ENCODE measurements at places on chromosomes 3 and 15. TPM values are rescaled to one million over a fixed set of nuclear protein-coding genes. Genes with fewer than 3 reads are reported as not detected.
A peak's percentile ranks its signal among the peaks of the same experiment; 100 is the strongest.

GRCh38 chr3:71887256-71887655 lies 102.3 kb upstream of the PROK2 start:
- no peak for DNase-seq

DNA sequence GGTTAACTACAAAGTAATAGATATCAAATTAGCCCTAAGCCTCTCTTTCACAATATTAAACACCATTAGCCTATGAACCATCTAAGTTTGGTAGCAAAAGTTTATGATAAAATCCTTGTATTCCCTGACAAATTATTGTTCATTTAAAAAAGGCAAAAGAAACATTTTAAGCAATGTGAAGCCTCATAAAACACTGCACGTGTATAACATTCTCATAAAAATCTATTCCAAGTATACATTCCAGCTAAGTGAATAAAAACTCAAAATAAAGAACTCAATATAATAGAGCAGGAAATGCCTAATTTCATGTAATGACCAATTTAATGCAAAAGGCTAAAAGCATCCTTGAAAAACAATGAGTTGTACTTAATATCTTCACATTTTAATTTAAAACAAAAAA lies 27.7 kb downstream of the TNIK start:
- DNase-seq = no peak

- DNase-seq = peak; percentile 69
Observed at GRCh38 chr15:80093854-80094418, 34.5 kb downstream of the ZFAND6 start.

GRCh38 chr3:192980632-192981031 lies 63.0 kb upstream of the MB21D2 start:
- no peak for DNase-seq

DNA sequence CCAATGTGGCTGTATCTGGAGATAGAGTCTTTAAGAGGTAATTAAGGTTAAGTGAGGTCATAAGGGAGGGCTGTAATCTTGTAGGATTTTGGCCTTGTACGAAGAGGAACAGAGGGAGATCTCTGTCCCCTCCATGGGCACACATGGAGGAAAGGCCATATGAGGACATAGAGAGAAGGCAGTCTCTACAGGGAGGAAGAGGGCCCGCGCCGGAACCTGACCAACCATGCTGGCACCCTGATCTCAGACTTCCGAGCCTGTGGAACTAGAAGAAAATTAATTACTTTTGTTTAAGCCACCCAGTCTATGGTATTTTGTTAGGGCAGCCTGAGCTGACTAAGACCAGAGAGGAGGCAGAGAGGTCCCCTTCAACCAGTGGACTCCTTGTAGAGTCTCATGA lies 17.7 kb upstream of the MRPS22 start:
- DNase-seq = no peak

The OCA2 gene
- total RNA-seq = 0.55 TPM

The MUC13 gene
- total RNA-seq = not detected

The GMNC gene
- not detected for total RNA-seq

The BFSP2 gene
- not detected for total RNA-seq

Data from upper lobe of right lung (tissue), 1 donor.